T-cell (primary cell): ENCODE measurements at places on chromosomes 3 and 15. TPM values are rescaled to one million over a fixed set of nuclear protein-coding genes. Genes with fewer than 3 reads are reported as not detected.
A peak's percentile ranks its signal among the peaks of the same experiment; 100 is the strongest.

Gene PLSCR5
- total RNA-seq: not detected

DNA sequence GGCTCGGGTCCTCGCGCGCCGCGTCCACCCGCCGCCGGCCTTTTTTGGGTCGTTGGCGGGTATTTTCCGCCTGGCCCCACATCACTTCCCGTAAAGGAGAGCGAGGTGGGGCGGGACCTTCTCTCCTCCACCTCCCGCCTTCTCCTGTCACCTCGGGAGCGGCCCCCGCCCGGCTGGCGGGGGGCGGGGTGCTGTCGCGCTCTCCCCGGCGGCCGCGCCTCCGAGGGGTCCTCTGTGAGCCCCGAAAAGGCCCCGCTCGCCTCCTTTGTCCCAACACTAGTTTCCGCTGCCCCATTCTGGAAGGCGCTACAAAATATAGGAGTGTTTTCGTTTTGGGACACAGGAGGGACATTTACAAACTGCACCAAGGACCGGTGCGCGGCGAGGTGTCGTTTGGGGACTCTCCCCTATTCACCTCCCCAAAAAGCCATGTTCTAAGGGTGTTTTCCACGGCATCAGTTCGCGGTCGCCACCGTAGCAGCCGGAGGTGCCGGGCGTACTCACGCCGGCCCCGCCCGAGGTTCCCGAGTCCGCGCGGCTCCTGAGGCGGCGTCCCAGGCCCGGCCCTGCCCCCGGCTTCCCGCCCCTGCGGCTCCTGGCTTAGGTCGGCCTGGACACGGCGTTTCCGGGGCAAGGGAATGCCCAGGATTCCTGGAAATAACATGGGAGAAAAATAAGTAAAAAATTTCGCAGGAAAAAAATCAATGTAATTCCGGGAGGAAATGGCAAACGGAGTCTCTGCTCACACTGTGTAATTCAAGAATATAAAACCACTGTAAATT lies at the start of gene RAB27A:
Gene RAB27A, minus strand, starts transcription at position 68 of the 782 bp plus-strand sequence. CDS start 54,879 bp downstream, outside the sequence.
- peak; percentile 77 for DNase-seq

Gene SUCLG2
- total RNA-seq: 62.8 TPM

Gene PRR20G
- total RNA-seq: not detected

Gene DNASE1L3
- 0.73 TPM for total RNA-seq

Gene UBE2E2
- 7.3 TPM for total RNA-seq

DNA sequence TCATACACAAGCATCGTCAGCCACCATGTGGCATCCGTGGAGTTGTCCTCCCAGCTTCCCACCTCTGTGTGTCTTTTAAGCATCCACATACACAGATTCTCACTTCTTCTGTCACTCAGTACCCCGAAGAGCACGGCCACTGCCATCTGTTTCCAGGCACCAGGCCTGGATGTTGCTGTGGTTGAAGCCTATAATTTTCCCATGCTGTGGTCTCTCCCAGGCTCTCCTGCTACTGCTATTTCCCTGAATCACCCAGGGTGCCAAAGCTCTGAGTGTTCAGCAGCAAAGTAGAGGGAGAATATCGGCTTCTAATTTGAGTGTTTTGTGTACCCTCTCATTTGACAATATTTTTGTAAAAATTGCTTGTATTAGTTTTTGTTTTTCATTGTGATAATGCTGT lies 265.7 kb downstream of the DIPK2A start:
- no peak for DNase-seq
